ENCODE measurements at places on chromosomes 3 and 15. TPM values are rescaled to one million over a fixed set of nuclear protein-coding genes. Genes with fewer than 3 reads are reported as not detected.

DNA sequence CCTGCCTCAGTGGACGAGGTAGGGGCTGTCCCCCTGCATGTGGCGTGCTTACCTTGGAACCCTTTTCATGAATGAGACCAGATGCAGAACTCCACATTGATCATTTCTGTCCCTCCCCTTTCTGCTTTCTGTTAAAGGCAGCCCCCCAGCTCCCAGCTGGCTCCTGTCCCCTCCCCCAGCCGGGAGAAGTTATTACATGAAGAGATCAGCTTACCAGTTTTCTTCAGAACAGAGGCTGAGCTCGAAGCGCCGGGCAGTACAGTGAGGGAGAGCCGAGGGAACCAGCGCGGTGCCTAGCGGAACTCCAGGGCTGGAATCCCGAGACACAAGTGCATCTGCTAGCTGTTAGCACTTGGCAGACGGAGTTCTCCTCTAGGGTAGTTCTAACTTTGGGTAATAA, 263.3 kb upstream of the NR2E3 start:
- no peak for DNase-seq

Gene TFRC
- 107 TPM for total RNA-seq

DNA sequence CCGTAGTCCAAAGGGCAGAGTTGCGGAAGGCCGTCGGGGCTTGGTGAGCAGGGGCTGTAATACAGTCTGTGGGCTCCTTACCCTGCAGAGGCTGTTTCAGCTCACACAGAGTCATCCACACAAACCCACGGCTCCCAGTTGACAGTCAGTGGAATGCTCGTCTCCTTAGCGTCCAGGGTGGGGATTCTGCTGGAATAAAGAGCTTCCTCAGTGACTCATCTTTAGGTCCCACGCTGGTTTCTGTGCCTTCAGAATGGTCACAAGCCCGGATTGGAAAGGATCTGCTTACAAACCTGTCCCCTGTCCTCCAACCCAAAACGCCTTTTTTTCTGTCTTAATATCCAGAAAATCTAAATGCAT, 201.3 kb upstream of the TPM1 start:
- peak; percentile 40 for DNase-seq

DNA sequence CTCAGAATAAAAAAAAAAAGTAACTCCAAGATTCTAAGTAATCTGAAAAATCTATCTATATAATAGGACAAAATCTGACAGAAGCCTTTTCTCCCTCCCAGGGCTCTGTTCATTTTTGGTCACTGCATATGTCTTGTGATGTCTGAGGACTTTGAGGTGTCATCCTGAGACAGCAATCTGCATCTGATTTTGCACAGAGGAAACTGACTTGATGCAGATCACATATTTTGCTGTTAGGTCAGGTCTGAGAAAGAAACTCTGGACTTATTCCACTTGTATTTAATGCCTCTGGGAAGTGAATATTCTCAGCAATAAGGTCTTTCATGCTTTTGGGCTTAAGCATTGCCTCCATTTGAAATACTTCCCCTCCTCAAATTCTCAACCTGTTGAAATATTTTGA, 295.2 kb upstream of the THBS1 start:
- peak; percentile 52 for DNase-seq

DNA sequence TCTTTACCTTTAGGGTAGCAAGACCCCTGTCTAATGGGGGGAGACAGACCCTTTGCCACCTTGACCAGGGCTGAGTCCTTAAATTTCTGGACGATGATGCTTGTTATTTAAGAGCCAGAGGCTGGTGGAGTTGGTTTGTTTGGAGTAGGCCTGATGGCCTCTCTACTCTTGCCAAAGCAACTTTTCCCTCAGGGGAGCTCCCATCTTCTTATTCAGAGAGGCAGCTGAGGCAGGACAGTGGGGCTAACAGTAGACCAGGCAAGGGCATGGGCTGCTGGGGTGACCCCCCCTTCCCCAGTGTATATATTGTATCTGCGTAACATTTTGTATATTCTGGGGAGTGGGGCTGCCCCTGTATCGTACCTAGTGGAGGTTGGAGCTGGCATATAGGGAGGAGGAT, 10.3 kb downstream of the RPS17 start:
- DNase-seq: no peak

GRCh38 chr3:29420106-29420505, 139.2 kb downstream of the RBMS3 start:
- DNase-seq: peak; percentile 50

Gene CTSH
- 5.2 TPM for total RNA-seq

DNA sequence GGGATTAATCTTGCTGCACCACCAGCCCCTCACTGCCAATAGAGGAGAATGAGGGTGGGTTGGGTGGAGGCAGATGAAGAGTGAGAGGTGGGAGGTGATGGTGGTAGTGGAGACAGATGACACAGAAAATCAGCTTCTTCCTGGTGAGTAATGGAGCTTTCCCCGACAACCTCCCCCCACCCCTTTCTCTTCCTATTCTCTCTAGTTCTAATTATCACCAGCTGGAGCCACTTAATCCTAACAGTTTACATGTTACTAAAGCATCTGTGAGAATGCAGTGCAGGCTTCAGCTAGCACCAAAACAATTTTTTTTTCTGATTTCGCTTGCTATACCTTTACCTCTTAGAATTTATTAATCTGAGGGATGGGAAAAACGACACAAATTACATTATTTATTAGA, 116.1 kb upstream of the DNAJC19 start:
- DNase-seq: no peak

Measured in GM23248 (cell line).